Neural crest cell (in vitro differentiated cells): ENCODE measurements at places on chromosomes 5 and 9. TPM values are rescaled to one million over a fixed set of nuclear protein-coding genes. Genes with fewer than 3 reads are reported as not detected.

KLHL3 gene
- 9.4 and 11.8 TPM in 2 replicates for total RNA-seq

PRSS3 gene
- total RNA-seq, result not detected in 2 replicates

CCL28 gene
- not detected in 2 replicates for total RNA-seq

NCBP1 gene
- 51.4 and 52.2 TPM in 2 replicates for total RNA-seq

LCN2 gene
- total RNA-seq, result not detected in 2 replicates

IFNE gene
- total RNA-seq, result 0.16 TPM in 1 of 2 replicates, not detected in the other

SLC46A2 gene
- total RNA-seq, result not detected in 2 replicates

WHRN gene
- total RNA-seq, result 8.9 and 9.5 TPM in 2 replicates

SHISAL2B gene
- total RNA-seq, result 0.55 and 0.93 TPM in 2 replicates

DNA sequence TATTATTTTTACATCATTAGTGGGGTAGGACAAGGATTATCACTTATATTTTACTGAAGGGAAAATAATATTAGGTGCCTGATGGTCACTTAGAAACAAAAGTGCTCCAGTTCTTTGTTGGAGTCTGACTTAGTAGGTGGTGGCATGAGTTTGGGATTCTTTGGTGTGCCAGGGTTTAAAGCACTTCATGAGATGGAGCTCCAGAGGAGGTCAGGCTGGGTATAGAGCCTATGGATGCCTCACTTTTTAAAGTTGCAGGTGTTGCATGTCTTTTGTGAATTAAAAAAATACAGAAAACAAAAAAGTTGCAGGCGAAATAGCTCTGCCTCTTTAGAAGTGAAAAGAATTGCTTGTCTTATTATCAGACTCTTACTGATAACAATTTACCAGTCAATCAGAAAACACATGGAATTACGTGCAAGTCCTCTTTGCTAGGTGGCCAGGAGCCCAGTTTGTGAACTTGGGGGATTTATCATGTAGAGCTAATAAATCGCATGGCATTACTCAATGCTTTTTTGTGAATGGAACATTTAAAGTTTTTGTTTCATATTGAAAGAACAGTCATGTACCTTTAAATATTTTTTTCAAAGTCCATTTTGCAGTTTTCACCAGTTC, 1.6 kb downstream of the ITK start:
- no peak for DNase-seq

DNA sequence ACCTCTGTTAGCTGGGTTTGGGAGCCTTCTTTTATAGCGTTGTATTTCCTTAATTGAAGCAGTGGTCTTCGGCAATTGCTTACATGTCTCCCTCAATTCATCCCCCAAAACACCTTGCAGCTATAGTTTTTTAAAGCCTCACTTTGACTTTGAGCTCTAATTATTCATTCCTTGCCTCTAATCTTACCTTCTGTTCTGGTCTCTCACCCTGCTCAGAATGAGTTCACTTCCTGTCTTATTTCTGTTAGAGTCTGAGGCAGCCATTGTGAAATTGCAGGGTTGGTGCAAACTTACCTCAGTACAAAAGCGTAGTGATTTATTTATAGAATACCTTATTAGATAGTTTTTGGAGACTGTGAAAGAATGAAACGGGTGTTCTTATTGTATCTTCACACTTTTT, 35.0 kb downstream of the AOPEP start:
- DNase-seq, result no peak

- no peak for DNase-seq
These were observed 11.8 kb downstream of the GLIS3 start for GRCh38 chr9:4287886-4288588.

DNA sequence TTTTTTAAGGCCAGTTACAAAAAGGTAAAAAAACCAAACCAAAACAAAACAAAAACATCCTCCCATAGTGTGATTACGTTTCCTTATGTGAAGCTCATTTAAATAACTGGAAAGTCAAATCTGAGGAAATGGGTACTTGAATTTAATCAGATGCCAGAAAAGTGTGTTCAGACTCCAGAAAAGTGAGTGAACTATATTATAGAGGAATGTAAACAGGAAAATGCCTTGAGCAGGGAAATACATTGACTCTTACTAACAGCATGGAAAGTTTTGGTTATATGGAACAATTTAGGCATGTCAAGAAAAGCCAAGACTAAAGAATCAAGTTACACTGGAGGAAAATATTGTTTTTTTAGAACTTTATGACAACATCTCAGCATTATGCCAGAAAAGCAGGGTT, 37.8 kb upstream of the RNF20 start:
- no peak for DNase-seq

GRCh38 chr9:16869882-16870595, 431 bp downstream of the BNC2 start:
- DNase-seq, result peak; percentile 10

DNA sequence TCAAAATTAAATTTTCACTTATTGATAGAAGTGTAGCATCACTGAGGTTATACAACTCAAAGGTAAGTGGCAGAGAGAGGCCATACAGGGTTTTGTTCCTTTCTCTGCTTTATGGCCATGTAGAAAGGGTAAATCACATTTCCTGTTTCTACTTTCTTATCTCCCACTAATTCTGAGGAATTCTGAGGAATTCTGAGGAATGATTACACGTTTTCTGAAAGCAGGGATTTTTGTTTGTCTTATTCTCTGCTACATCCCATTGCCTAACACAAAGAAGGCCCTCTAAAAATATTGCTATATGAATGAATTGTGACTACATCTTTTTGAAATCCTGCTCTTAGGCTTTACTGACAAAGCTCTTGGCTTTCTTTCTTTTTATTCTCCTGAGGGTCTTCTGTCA, 516.9 kb upstream of the ZNF608 start:
- DNase-seq, result no peak

- DNase-seq, result no peak
These were observed 25.7 kb upstream of the IL9 start for GRCh38 chr5:135921388-135921787.

DNA sequence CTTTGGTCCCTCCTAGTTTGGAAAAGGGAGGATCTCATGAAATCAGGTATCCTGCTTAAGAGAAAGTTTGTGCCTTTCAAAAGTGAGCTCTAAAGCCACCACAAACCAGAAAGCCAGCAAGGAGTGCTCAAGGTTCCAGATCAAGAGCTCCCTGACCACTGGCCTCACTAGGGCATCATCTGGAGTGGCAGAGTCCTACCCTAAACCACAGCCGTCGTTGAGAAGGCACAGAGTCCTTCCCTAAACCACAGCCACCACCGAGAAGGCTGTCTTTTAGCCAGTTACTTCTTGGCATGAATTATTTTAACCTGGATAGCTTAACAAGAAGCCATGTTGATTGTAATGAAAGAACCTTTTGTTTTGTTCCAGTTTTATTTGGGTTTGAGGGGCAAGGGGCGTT, 102.9 kb downstream of the FRMD3 start:
- no peak for DNase-seq
